ENCODE measurements at places on chromosomes 12 and 14. TPM values are rescaled to one million over a fixed set of nuclear protein-coding genes. Genes with fewer than 3 reads are reported as not detected.

GRCh38 chr12:19642345-19642744, 203.1 kb downstream of the AEBP2 start:
- DNase-seq, result no peak

ACSS3 gene
- total RNA-seq, result not detected

DNA sequence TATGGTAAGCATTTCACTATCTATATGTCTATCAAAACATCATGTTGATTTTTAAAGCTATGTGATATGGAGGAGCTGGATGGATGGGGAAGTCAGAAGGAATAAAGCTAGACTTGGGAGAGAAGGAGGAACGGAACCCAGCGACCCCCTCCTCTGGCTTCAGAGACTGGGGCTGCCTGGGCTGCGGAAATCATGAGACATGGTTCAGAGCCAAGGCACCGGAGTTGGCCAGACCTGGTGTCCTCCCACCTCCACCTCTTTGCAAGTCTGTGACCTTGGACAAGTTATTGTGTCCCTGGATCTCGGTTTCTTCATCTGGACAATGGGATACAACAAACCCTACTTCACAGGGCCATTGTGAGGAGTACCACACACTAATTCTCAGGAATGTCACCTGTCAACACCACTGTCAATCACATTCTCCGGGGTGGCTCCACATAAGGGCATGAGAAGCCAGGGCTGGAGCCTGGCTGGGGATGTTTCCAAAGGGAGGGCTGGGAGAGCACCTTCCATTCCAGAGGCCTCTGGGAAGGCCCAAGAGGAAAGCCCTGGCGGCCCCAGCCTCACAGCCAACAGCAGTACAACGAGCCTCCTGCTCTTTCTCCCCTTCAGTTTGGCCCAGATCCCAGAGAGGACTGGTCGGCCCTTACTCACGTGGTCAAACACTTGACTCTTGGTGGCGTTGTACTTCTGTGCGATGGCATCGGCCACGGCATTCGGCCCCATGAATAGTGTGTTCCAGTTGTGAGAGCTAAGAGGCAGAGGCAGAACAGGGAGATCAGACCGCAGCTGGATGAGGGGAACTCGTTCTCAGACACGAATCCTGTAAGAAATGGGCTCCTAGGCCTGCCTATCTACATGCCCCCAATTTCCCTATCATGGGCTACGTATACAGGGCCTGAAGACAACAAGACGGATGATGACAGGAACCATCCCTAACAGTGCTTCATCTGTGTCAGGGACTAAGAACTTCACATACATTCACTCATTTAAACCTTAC, 20.7 kb downstream of the RBM19 start:
- DNase-seq, result no peak

ARMH4 gene
- total RNA-seq, result 3.7 TPM

GPX2 gene
- total RNA-seq, result not detected

RDH5 gene
- 2.5 TPM for total RNA-seq

DNA sequence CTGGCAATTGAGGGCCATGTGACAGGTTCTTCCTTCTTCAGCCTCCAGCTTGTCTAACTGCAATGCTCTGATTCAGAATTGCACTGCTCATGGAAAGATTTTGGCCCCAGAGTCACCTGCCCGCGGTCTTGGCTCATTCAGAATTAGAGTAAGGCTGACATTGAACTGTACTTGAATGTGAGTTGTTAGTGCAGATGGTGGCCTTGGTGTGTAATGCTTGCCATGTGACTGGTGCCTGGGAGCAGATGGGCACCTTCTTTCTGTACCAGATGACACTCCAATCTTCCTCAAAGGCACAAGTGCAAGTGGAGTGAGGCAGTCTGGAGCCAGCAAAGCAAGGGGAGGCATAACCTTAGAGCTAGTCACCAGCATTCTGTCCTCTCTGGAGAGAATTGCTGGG, 36.5 kb upstream of the ANO4 start:
- peak; percentile 30 for DNase-seq

COL2A1 gene
- 3.1 TPM for total RNA-seq

DNA sequence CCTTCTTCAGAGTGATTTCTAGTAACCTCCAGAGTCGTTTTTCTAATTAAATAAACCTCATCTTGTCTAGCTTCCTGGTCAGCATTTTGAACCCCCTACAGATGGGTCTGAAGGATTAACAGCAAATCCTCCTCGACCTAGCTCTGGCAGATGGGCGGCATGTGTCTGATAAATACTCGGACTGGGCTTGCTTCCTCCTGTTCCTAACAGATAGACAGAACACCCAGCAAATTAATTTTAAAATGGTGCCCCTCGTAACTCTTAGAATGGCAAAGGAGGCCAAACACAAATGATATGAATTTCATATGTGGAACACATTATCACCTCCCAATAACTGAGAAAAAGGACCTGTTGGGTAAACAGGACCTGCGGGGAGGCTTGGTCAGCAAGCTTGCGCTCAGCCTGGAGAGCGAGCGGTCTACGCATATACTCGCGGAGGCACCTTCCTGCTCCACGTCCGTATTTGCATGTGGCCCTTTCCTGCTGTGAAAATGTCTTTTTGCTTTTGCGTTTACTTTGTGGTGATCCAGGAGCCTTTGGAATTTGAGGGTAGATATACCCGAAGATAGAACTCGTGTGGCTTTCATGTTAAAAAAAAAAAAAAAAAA, 79.6 kb downstream of the OTX2 start:
- peak; percentile 7 for DNase-seq

- no peak for DNase-seq
These were observed 49.5 kb upstream of the KTN1 start for GRCh38 chr14:55530464-55530863.

GRCh38 chr12:126742241-126742641, 1524.7 kb upstream of the TMEM132C start:
- peak; percentile 6 for DNase-seq

DNA sequence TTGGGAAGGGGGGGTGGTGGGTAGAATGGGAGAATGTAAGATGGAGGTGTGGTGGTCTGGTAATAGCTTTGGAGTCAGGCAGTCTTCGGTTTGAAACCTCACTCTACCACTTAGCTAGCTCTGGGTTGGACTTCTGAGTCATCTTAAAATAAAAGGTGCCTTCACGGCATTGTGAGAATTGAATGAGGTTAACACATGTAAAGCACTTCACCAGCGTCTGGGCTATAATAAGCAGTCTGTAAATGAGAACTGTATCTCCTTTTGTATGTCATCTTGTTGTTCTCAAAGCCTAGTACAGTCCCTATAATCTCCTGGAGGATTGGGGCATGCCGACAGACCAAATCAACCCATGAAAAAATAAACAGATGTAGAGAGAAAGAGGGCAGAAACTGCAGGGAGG, 11.2 kb downstream of the C2CD5 start:
- no peak for DNase-seq

- DNase-seq, result no peak
These were observed 2.6 kb downstream of the MSI1 start for GRCh38 chr12:120366341-120366705.

- no peak for DNase-seq
These were observed 5.6 kb upstream of the MYH7 start for GRCh38 chr14:23441076-23441475.

DNA sequence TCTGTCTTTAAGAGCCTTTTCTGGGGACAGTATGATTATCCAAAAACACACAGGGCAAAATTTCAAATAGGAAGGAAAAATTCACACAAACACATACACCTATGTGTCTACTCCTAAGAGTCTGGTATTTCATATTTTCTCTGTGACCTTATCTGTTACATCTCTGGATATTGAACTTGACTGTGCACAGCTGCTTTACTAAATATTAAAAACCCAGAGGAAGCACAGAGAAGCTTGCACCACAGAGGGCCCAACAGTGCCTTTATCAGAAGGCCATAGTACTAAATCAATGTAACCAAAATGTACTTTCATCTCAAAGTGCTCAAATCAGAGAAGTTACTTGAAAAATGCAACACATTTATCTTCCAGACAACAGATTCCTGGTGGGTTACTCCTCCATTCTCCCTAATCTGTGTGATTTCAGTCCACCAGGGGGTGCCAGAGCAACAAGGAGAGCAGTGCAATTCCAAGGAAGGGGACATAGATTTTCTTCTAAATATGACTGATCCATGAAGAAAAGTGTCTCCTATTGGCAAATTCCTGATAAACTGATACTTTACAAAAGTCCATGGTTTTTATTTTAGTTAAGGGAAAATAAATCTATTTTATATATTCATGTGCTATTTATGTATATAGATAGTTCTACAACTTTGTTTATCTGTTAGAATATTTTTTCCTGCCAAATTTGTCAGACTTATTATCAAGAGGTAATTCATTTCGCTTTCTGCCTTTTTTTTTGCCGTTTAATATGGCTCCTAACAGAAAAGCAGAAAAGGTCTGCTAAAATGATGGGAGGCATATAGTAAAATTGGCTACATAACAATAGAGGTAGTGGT, 617.6 kb downstream of the LRFN5 start:
- DNase-seq, result peak; percentile 27

GRCh38 chr14:96922986-96923385, 125.8 kb downstream of the VRK1 start:
- no peak for DNase-seq

GRCh38 chr12:23354800-23355199, 594.7 kb downstream of the SOX5 start:
- no peak for DNase-seq

DNA sequence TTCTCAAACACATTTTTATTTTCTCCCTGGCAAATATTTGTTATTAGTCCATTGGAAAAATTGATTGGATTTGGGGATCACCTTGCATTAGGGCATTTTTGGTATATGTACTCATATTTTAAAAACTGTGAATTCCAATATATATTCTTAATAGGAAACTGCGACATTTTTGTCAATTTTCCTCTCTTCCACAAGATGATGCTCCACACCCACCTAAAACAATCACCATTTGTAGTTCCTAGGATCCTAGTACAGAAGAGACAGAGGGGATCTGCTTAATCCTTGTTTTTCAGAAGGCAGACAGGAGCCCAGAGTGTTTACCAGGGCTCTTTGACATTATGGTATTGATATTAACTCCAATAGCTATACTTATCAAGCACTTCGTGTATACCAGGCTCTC, 22.8 kb upstream of the OASL start:
- peak; percentile 80 for DNase-seq

GRCh38 chr14:19920021-19920657, at the start of gene OR4K5:
OR4K5 (plus strand) TSS chr14:19920607; CDS start chr14:19920607, 0 bp downstream.
- no peak for DNase-seq

GRCh38 chr12:115364921-115365320, 680.9 kb upstream of the TBX3 start:
- no peak for DNase-seq

MGP gene
- total RNA-seq, result not detected

DNA sequence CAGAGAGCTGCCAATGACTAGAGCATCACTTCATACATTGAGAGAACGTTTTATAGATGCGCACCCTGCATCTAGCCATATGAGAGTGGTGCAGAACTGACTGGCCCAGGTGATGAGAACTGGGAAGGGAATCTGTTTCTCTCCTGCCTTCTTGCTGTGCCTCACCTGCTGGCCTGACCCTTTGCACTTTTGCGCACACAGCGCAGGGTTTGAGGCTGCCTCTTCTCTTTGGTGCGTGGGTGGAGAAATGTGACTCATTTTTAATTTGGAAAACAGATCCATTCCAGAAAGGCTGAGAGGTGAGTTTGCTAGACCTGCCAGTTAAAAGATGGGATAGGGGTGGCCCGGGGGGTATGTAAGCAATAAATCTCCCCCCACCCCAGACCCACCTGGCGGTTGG, 453 bp upstream of the ESRRB start:
- no peak for DNase-seq

DNA sequence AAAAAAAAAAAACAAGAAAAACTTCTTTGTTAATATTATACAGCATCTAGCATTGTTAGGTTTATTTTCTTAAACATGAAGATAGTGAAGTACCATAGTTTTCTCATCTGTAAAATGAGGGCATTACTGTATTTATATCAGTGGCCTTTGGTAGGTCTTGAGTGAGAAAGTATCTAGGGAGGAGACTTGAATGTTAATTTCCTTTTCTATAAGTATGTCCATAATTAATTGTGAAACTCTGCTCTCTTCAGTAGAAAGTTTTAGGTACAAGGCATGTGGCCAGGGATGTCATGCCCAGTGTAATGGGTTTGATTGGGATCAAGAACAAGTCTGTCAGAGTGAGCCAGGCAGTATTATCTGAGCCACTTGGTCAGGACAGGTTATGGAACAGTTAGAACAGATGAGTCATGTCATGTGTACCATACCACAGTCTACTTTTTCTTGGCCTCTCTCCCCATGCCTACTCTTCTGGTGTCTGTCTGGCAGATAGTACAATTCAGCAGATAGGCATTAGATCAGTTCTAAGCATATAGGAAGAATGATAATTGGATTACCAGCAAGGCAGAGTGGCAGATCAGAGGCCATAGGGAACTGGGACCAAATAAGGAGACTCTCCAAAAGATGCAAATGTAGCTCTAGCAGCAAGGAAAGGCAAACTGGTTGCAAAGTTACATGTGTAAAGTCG, 30.4 kb downstream of the FBXO34 start:
- DNase-seq, result no peak

AICDA gene
- total RNA-seq, result not detected

PROX2 gene
- total RNA-seq, result not detected

GLIPR1 gene
- 0.64 TPM for total RNA-seq

Data from G401 (cell line).